Metanephros (tissue), 2 donors: ENCODE measurements at places on chromosomes 5 and 9. TPM values are rescaled to one million over a fixed set of nuclear protein-coding genes. Genes with fewer than 3 reads are reported as not detected.

Gene MELK
- 10.5 TPM for total RNA-seq

Gene CDX1
- 0.18 TPM for total RNA-seq

Gene TAF11L7
- total RNA-seq: not detected

Gene HDHD3
- 30.2 TPM for total RNA-seq

Gene PTPDC1
- total RNA-seq: 16.9 TPM

Gene FCN2
- 1.2 TPM for total RNA-seq

Gene FOXD4
- total RNA-seq: 0.47 TPM

Gene PFN3
- not detected for total RNA-seq

Gene IL5
- total RNA-seq: not detected

Gene CCNO
- 5.3 TPM for total RNA-seq

Gene ALDH1B1
- total RNA-seq: 25.5 TPM

Gene ARL14EPL
- total RNA-seq: not detected

Gene FBP2
- total RNA-seq: 26.9 TPM

Gene PCDHA11
- total RNA-seq: 0.82 TPM

Gene KIF4B
- total RNA-seq: 0.12 TPM

Gene OXCT1
- 39.2 TPM for total RNA-seq

Gene LRRTM2
- 3.6 TPM for total RNA-seq

Gene ARAP3
- 17.6 TPM for total RNA-seq

Gene PCDHA9
- total RNA-seq: 0.58 TPM

Gene PCDHGA11
- 10.0 TPM for total RNA-seq

Gene OBP2B
- not detected for total RNA-seq
